ENCODE measurements at places on chromosomes 13 and 19.
A peak's percentile ranks its signal among the peaks of the same experiment; 100 is the strongest.

GRCh38 chr13:79079351-79079839, 326.7 kb downstream of the RBM26 start:
- DNase-seq: no peak

DNA sequence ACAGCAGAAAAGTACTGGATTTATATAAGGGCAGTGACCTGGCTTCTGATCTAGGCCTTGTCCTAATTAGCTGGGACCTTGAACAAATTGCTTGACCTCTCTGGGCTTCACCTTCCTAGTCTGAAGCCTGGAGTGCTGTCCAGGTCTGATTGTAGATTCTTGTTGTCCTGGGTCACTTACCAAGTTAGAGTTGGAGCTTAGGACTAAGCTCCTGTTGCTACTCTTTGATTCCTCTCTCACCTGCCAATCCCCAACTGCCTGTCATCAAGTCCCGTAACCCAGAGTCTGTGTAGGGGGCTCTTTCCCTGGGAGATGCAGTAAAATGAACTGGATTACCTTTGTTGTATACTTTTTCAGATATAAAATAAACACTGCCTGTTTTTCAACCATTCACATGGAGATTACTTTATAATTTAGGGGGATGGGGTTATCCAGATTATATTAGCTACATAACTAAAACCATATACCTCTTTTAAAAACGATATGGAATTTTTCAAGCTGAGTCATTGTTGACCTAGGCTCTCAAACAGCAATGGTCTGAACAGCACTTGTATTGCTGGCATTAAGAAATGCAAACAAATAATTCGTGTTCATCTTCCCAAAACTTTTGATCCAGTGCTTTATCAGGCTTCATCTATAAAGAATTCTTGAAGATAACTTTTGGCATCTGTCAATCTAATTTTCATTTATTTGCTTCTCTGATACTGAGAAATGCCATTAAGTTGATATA, 5.8 kb downstream of the ARHGAP35 start:
- no peak for DNase-seq

DNA sequence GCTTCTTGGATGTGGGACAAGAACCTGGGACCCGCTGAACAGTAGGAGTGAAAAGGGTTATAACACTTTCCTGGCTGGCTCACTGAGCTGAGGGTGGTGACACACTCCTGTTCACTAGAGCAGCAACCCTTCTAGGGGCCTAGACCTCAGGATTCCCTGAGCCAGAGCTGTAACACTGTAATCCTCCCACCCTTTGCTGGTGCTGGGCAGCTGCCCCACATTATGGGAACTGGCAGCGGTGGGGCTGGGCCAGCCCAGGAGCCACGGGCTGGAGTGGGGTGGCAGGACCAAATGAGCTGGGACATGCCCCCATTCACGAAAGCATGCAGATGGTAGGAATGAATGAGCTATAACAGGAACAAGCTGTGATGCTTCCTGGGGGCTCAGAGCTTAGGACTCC, 110.6 kb downstream of the B3GLCT start:
- no peak for DNase-seq

- DNase-seq: no peak
Observed at GRCh38 chr13:114309806-114310410, 4.4 kb upstream of the CHAMP1 start.

DNA sequence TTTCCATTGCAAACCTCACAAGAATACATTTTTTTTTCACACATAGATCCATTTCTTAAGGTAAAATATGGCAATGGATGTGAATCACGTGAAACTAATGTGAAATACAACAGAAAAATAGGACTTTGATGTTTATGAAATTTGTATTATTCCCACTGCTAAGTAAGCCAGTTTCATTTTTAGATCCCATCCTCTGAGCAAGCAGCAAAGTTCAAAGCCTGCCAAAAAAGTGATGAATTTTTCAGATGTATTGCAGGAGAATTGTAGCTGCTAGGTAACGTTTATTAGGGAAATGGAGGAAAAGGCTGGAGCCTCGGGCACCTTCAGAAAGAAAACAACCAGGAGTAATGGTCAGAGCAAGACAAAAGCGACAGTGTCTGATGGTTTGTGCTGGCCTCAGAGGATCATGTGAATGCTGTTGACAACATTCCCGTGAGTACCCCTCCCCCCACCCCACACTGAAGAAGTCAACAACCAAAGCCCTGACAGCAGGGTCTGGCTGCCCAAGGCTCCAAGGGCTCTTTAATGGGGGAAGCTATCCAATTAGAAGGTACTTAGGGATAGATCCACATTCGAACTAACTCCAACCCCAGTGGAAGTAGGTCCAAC, 95.5 kb downstream of the OXGR1 start:
- DNase-seq: no peak

DNA sequence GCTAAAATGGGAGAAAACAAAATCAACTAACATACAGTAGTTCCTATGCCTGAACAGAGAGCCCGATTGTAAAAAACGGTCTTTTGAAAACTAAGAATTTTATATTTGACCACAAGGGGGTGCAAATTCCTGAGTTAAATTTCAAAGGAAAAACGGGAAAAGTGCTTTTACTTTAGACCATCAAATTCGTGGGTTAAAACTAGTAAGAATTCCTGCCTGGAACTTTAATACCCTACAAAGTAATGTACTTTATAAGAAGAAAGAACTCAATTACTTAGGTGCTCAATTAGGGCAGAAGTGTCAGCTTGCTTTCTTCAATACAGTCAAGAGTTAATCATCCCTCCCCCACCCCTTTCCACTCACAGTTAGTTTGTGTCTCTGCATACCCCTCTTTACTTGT, 69.8 kb downstream of the KCNRG start:
- DNase-seq: no peak

DNA sequence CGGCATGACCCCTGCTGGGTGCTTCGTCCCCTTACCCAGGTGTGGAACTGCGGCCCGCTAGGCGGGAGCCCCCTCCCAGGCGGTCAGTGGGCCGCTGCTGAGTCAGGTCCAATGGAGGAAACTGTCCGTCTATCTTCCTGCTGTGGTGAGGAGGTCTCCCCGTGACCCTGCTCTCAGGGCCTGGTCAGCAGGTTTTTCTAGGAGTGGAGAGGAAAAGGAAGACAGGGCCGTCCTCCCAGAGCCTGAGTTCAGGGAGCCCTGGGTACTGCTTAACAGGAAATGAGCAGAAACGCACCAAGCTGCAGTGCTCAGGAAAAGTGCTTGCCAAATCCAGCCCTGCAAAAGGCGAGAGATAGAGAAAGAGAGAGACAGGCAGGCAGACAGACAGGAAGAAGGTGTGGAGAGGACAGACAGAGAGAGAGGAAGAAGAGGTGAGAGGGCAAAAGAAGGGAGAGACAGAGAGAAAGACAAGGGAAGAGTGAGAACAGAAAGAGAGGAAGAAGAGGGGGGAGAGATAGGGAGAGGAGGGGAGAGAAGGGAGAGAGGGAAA, 10.3 kb downstream of the SH3GL1 start:
- no peak for DNase-seq

GRCh38 chr19:42132030-42132628, at the start of gene POU2F2:
POU2F2 (minus strand) TSS chr19:42132446; CDS start chr19:42132411, 35 bp downstream.
- peak; percentile 89 for DNase-seq

- no peak for DNase-seq
Observed at GRCh38 chr19:49570997-49571676, 9.2 kb downstream of the NOSIP start.

DNA sequence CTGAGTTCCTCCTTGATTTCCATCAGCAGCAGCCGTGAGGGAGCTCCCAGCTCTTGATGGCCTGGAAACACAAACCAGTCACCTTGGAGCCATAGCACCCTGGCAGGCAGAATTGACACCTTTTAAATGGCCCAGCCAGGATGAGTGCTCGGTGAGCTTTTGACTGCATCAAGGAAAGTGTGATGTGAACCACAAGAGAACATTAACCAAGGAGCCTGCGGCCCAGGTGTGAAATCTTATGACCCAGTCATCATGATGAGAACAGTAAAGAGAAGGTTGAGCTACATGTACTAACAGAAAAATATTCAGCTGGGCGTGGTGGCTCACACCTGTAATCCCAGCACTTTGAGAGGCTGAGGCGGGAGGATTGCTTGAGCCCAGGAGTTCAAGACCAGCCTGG, 22.8 kb downstream of the SUGP2 start:
- no peak for DNase-seq

- no peak for DNase-seq
Observed at GRCh38 chr13:87792878-87793277, 121.7 kb downstream of the SLITRK5 start.

DNA sequence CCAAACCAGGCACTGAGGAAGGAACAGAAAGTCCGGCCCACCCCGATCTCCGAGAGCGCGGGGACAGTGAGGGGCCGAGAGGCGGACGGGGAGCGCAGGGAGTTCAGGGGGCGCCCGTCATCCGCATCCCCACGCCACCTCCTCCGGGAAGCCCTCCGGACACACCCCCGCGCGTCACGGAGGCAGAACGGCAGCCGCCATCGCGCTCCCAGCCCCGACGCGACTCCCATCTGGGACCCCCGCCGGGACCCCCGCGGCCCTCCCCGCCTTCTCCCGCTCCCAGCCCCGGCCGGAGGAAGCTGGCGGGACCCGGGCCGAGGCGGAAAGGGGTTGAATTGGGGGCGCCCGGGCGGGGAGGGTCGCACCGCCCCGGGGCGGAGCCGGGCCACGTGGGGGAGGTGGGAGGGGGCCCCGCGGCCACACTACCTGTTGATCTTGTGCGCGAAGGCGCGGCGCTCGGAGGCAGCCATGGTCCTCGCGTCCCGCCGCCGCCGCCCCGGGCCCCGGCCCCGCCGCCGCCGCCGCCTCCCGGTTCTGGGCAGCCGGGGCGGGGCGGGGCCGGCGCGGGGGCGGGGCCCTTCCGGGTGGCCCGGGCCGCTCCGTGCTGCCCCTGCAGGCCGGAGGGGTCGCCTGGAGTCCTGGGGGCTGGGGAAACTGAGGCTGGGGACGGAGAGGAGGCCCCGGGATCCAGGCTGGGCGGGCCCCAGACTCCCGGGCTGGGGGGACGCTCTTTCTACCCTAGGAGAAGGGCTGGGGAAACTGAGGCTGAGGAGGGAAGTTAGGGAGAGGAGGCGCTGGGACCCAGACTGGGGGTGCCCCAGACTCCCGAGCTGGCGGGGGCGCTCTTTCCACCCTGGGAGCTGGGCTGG, at the start of gene DOCK6:
Gene DOCK6 (minus strand): TSS at position 554 of the 869 bp plus-strand sequence. CDS start 84 bp downstream, at position 470.
- DNase-seq: peak; percentile 50

GRCh38 chr13:44137466-44137865, 236.2 kb upstream of the SERP2 start:
- DNase-seq: no peak

GRCh38 chr13:20351281-20352022, 119.3 kb upstream of the GJB6 start:
- no peak for DNase-seq

DNA sequence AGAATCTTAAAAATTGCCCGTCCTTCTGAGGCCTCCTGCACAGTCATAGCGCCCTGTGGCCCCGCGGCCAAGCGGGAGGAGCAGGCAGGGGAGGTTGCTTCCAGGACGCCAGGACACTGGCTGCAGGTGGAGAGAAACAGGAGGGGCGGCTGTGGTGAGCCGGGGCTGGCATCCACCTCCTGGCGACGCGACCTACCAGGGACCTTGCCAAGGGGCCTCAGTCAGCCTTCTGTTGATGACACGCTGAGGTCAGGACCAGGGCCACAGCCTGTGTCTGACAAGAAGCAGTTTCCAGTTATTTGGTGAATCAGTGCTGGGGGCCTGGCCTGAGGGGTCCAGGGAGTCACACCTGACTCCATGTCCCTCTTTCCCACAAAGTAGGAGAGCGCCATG, 13.3 kb upstream of the MKNK2 start:
- DNase-seq: no peak

- DNase-seq: no peak
Observed at GRCh38 chr13:75271846-75272245, 210.1 kb downstream of the TBC1D4 start.

DNA sequence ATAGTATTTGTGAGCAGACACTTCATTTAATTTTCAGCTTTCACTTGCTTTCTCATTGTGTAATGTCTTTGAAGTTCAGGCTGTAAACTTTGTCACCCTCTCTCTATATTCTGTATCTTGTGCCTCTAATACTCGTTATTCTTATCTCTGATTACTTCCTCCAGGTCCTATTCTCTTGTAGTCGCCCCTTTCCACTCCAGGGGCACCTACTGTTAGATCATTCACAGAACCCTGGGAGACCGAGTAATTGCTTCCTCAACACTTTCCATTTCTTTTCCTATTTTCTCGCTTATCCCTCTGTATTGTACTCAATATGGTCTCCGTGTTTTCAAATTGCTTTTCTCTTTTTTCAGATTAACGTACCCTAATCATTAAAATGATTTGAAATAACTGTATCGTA, 93.9 kb upstream of the TDRD3 start:
- no peak for DNase-seq

- DNase-seq: no peak
Observed at GRCh38 chr13:79258489-79258888, 147.6 kb downstream of the RBM26 start.

DNA sequence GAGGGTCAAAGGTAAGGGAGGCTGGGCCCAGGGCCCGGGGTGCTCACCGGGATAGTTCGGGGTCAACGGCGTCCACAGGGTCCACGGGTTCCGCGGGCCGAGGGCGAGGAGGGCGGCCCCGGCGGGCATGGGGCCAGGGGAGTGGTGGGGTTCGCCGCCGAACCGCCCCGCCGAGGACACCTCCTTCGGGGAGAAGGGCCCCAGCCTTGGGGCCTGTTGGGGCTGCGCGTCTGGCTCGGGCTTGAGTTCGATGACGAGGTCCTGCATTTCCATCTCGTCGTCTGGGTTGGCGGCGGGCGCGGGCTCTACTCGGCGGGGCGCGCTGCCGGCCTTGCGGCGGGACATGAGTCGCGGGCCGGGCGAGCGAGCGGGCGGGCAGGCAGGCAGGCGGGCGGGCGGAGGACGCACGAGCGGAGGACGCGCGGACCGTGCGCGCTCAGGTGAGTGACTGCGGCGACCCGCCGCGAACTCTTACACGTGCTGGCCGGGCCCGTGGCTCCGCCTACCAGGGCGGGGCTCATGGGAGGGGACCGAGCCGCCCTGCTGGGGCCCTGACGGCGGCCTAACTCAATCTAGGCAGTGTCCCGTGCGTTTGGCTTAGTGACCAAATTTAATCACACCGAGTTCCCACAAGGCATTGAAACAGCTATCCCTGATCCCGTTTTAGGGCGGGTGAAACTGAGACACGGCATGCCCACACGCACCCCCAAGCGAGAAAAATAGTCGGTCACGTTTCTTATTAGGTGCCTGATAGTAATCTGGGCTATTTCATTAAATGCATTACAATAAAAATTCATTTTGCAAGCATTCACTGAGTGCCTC, at the start of gene ZNF296:
Gene ZNF296 (minus strand): TSS at position 450 of the 822 bp plus-strand sequence. CDS start 105 bp downstream, at position 345.
- DNase-seq: peak; percentile 88

DNA sequence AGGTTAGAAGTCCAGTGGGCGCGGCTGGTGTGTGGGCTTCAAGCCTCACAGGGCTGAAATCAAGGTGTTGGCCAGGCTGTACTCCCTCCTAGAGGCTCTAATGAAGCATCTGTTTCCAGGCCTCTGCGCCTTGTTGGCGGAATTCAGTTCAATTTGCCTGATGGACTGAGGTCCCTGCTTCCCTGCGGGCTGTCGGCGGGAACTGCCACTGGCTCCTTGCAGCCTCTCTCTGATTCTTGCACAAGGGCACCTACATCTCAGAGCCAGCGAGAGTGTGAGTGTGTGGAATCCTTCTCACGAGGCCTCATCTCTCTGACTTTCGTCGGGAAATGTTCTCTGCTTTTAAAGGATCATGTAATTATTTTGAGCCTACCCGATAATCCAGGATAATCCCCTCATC, 128.6 kb downstream of the DLEU7 start:
- DNase-seq: no peak

All from stimulated activated CD8-positive, alpha-beta memory T cell treated with anti-CD3 and anti-CD28 coated beads, Interleukin-4, amount 100 ng/mL, for 48 hours (primary cell).